Heart right ventricle (tissue), 16 donors: ENCODE measurements at places on chromosomes 7 and 10. TPM values are rescaled to one million over a fixed set of nuclear protein-coding genes. Genes with fewer than 3 reads are reported as not detected.

Gene VENTX
- 1.3 TPM for polyA plus RNA-seq

DNA sequence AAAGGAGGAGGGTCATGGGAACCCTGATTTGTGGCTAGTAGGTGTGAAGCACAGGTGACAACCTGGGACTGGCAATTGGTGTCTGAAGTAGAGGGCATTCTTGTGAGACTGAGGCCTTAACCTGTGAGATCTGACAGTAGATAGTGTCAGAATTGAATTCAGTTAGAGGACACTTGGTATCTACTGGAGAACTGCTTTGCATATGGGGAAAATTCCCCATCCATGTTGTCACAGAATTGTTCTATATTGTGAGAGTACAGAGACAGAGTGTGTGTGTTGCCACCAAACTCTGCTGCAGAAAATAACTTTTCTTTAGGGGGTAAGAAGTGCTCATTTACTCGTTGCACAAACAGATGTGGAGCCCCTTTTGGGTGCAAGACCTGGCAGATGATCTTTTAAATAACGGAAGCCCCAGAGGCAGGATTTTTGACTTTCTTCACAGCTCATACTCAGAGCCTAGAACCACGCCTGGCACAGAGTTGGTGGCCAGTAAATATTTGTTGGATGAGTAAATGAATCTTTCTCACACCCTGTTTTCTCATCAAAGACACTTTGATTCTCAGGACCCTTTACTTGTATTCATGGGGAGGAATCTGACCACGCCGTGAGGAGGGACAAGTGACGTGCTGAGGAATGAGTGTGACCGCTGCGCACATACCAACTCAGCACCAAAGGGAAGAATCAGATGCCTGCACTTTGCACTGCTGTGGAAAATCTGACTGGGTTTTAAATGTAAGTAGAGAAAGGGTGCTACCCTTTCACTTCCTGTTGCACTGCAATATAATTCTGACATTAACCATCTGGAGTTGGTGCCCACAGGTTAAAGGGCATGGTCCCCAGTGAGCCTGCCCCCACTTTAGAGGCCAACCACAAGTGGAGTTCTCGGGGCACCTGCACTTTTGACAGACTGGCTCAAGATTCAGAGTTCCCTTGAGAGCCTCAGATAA, 39.2 kb upstream of the SDHAF3 start:
- peaks cover 26% of the 10 kb centered on the region for H3K27me3 ChIP-seq
- H3K27ac ChIP-seq: no peak overlapping the region
- DNase-seq: no peak
- H3K36me3 ChIP-seq: no peaks in the 10 kb centered on the region
- no peaks in the 10 kb centered on the region for H3K4me1 ChIP-seq
- H3K4me3 ChIP-seq: no peak overlapping the region

- peaks cover 6% of the 10 kb centered on the region for H3K27me3 ChIP-seq
- no peaks in the 10 kb centered on the region for H3K4me1 ChIP-seq
- no peaks in the 10 kb centered on the region for H3K36me3 ChIP-seq
- DNase-seq: no peak
- H3K4me3 ChIP-seq: no peak overlapping the region
Observed at GRCh38 chr10:121113385-121113696, 262.2 kb downstream of the WDR11 start.

Gene HPS1
- polyA plus RNA-seq: 26.9 TPM

Gene APBB1IP
- 1.2 TPM for polyA plus RNA-seq

DNA sequence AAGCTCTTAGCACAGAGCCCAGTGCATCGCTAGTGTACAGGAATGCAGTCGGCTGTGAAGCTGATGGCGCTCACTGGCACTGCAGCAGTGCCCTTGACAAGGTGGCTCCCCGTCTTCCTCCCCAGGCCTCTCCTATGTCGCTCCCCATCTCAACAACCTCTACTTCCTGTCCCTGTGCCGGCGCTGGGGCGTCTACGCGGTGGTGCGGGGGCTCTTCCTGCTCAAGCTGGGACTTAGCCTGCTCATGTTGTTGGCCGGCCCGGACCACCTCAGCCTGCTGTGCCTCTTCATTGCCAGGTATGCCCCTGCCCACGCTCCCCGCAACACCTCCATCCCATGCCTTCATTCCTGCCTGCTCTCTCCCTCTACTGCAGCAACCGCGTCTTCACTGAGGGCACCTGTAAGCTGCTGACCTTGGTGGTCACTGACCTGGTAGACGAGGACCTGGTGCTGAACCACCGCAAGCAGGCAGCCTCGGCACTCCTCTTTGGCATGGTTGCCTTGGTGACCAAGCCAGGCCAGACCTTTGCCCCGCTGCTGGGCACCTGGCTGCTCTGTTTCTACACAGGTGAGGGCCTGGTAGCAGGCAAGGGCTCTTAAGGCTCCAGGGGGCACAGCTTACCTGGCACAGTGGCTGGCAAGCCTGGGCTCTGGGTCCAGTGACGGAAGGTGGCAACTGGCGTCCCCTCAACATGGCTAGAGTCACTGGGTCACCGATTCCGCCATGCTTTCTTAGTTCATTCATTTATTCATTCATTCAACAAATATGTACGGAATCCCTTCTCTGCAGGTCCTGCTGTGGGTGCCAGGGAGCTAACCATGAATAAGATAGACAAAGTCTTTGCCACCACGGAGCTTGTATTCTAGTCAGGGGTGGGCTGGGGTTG, 22.3 kb upstream of the C10orf95 start:
- H3K4me1 ChIP-seq: peaks cover 3% of the 10 kb centered on the region
- no peak overlapping the region for H3K4me3 ChIP-seq
- DNase-seq: no peak
- peaks cover 5% of the 10 kb centered on the region for H3K36me3 ChIP-seq
- no peaks in the 10 kb centered on the region for H3K27me3 ChIP-seq
- no peak overlapping the region for H3K27ac ChIP-seq

Gene NACAD
- polyA plus RNA-seq: 4.7 TPM

GRCh38 chr10:132307823-132308586, at the start of gene STK32C:
TSS of gene STK32C (minus strand) at chr10:132307950. CDS start at chr10:132307833, 117 bp downstream.
- no peaks in the 10 kb centered on the region for H3K27me3 ChIP-seq
- peaks cover 16% of the 10 kb centered on the region for H3K4me1 ChIP-seq
- H3K27ac ChIP-seq: peak within 1 kb of the TSS; percentile 80
- peak within 1 kb of the TSS; percentile 88 for H3K4me3 ChIP-seq

- no peaks in the 10 kb centered on the region for H3K27me3 ChIP-seq
- no peaks in the 10 kb centered on the region for H3K36me3 ChIP-seq
- DNase-seq: no peak
- H3K4me1 ChIP-seq: peaks cover 27% of the 10 kb centered on the region
- H3K27ac ChIP-seq: no peak overlapping the region
- no peak overlapping the region for H3K4me3 ChIP-seq
Observed at GRCh38 chr10:90960355-90960814, 39.5 kb upstream of the ANKRD1 start.

DNA sequence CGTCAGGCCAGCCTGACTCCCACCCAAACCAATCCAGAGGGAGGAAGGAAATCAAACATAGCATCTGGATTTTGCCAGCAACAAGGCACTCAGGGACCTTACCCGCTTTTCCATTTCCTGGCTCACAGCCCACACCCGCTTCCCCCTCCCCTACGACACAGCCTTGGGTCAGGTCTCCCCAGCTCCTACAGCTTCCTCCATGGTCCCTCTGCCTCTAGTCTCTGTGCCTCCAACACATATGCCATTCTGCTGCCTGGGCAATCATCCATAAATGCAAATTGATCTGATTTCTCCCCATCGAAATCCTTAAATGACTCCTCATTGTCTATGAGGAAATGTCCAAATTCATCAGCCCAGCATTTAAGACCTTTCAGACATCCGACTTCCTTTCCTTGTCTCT, 53.2 kb upstream of the CUX1 start:
- DNase-seq: no peak
- no peaks in the 10 kb centered on the region for H3K36me3 ChIP-seq
- H3K27me3 ChIP-seq: no peaks in the 10 kb centered on the region
- H3K4me1 ChIP-seq: no peaks in the 10 kb centered on the region

DNA sequence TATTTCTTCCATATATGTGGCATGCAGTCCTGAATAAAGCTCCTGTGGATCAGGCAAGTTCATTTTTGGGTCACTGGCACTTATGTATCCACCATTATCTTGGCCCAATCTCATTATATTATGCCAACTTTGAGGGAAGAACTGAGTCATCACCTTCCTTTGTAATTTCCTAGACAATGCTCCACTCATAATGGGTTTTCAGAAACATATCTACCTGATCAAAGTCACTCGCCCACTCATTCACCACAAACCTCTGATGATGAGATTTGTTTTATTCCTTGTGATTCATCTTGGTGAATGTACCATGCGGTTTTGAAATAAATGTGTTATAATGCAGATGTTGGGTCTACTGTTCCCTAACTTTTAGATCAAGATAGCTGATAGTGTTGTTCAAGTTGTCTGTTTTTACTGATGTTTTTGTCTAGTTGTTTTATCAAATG, 525.8 kb downstream of the KIF20B start:
- no peaks in the 10 kb centered on the region for H3K36me3 ChIP-seq
- no peaks in the 10 kb centered on the region for H3K27me3 ChIP-seq
- H3K27ac ChIP-seq: no peak overlapping the region
- DNase-seq: no peak

DNA sequence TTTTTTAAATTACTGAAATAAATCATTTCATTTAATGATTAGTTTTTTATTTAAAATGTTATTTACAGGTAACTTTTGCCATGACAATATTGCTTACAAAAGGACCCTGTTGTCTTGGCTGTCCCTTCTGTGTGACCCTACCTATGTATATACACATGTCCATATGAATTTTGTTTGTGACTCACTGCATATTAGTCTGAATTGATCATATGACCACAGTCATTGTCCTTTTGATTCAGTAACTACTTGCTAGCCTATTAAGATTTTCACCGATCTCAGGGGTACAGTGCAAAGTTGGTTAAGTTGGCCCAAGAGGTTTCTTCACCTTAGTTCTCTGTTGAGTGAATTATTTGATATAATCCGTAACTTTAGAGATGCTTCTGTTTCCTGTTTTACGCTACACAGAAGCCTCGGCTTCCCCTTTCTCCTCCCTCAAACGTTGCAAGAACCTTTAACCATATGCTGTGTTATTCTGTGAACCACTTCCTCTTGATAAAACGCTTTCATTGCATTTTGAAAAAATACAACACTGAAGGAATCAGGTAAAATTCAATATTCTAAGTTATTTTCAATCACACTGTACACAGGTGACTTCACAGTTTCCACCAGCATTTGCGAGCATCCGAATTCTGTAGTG, 43.9 kb downstream of the APBB1IP start:
- no peaks in the 10 kb centered on the region for H3K36me3 ChIP-seq
- H3K4me3 ChIP-seq: no peak overlapping the region
- H3K27me3 ChIP-seq: no peaks in the 10 kb centered on the region
- no peaks in the 10 kb centered on the region for H3K4me1 ChIP-seq
- no peak overlapping the region for H3K27ac ChIP-seq

Gene BAIAP2L1
- polyA plus RNA-seq: 5.8 TPM

Gene ZCWPW1
- 7.2 TPM for polyA plus RNA-seq

DNA sequence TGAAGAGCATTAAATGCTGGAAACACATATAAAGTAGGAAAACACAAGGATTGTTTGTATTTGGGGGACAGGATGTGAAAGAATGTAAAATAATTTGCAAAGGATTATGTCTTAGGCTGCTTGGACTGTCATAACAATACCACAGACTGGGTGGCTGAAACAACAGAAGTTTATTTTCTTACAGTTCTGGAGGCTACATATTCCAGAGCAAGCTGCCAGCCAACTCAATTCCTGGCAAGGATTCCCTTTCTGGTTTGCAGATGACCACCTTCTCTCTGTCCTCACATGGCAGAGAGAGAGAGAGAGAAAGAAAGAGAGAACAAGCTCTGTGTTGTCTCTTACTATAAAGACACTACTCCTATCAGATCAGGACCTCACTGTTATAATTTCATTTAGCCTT, 8.8 kb upstream of the LAMB4 start:
- H3K27me3 ChIP-seq: no peaks in the 10 kb centered on the region
- no peaks in the 10 kb centered on the region for H3K4me1 ChIP-seq
- H3K27ac ChIP-seq: no peak overlapping the region
- H3K4me3 ChIP-seq: no peak overlapping the region
- DNase-seq: no peak

GRCh38 chr10:21518149-21518640, 7.3 kb downstream of the SKIDA1 start:
- H3K36me3 ChIP-seq: no peaks in the 10 kb centered on the region
- DNase-seq: no peak
- H3K27ac ChIP-seq: peak overlapping the region; percentile 93

Gene PTPRE
- 7.3 TPM for polyA plus RNA-seq

DNA sequence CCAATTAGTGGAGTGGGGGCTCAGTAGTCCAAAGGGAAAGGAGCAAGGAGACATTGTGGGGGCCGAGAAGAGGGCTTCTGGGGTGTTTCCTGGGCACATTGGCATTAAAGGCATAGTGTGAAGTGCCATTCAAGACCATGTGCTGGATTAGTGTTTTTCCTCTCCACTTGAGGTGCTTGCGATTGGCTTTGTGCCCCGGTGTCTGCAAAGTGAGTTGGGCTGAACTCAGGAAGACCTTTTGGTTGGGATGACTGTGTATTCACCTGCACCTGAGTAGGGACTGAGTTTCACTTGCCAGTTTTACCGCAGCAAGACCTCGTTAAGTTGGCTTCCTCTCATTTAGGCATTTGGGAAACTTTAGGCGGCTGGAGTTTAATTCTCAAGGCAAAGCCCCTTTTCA, 73.0 kb downstream of the TCF7L2 start:
- peaks cover 74% of the 10 kb centered on the region for H3K4me1 ChIP-seq
- no peak overlapping the region for H3K27ac ChIP-seq
- no peaks in the 10 kb centered on the region for H3K36me3 ChIP-seq
- DNase-seq: no peak

GRCh38 chr10:110861930-110862649, 9.6 kb upstream of the PDCD4 start:
- H3K4me1 ChIP-seq: peaks cover 57% of the 10 kb centered on the region
- H3K27me3 ChIP-seq: no peaks in the 10 kb centered on the region
- H3K27ac ChIP-seq: peak overlapping the region; percentile 97
- H3K4me3 ChIP-seq: no peak overlapping the region
- H3K36me3 ChIP-seq: no peaks in the 10 kb centered on the region
- no peak for DNase-seq

Gene OIT3
- not detected for polyA plus RNA-seq

DNA sequence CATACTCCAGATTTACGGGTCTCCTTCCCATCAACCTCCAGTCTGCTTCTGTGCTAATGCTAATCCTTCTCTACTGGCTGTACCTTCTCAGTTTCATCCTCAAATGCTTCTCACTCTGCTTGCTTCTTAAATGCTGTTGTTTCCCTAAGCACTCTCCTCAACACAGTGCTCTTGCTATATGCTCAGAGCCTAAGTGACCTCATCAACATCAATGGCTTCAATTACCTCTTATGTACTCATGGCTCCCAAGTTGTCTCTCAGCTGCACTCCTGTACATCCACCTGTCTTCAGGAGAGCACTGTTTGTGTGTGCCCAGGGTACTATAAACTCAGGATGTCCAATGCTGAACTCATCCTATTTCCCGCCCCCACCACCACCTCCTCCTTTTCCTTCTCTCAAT, 22.5 kb downstream of the ELAPOR2 start:
- H3K27ac ChIP-seq: no peak overlapping the region
- DNase-seq: no peak
- no peaks in the 10 kb centered on the region for H3K4me1 ChIP-seq
- no peaks in the 10 kb centered on the region for H3K36me3 ChIP-seq
- no peaks in the 10 kb centered on the region for H3K27me3 ChIP-seq

GRCh38 chr7:95250571-95250970, 73.8 kb downstream of the PON1 start:
- H3K36me3 ChIP-seq: no peaks in the 10 kb centered on the region
- DNase-seq: no peak
- H3K27me3 ChIP-seq: no peaks in the 10 kb centered on the region
- H3K27ac ChIP-seq: no peak overlapping the region
- no peak overlapping the region for H3K4me3 ChIP-seq

- H3K27me3 ChIP-seq: no peaks in the 10 kb centered on the region
- no peak for DNase-seq
- no peak overlapping the region for H3K4me3 ChIP-seq
- H3K27ac ChIP-seq: no peak overlapping the region
Observed at GRCh38 chr10:34091635-34092195, 723.4 kb downstream of the PARD3 start.

- no peaks in the 10 kb centered on the region for H3K36me3 ChIP-seq
- no peak overlapping the region for H3K4me3 ChIP-seq
- no peaks in the 10 kb centered on the region for H3K4me1 ChIP-seq
- no peak overlapping the region for H3K27ac ChIP-seq
Observed at GRCh38 chr10:69414036-69415018, 2.4 kb downstream of the TACR2 start.
